ENCODE measurements at places on chromosomes 3 and 15.
A peak's percentile ranks its signal among the peaks of the same experiment; 100 is the strongest.

DNA sequence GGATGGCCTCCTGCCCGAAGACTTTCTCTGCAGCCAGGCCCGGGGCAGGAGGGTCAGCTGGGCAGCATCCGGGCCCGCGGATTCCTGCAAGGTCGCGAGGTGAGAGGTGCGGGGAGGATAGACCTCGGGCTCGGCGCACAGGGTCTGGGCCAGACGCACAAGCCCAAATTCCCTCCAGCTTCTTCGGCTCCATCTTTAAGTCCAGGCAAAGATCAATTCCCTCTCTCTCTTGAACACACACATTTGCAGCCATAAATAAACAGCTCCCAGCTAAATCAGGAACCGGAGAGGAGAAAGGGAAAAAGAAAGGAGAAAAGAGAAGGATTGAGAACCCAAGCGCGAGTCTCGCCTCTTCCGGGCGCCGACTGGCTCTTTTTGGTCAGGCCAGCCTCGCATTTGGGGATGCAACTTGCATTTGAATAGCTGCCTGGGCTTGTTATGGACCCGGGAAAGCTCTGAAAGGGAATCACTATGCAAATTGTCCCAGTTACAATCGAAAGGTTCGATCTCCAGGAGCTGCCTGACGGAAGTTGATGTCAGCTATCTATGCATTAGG, 14.5 kb upstream of the ONECUT1 start:
- DNase-seq: no peak

GRCh38 chr3:144127014-144127413, 155.4 kb downstream of the DIPK2A start:
- DNase-seq: no peak

DNA sequence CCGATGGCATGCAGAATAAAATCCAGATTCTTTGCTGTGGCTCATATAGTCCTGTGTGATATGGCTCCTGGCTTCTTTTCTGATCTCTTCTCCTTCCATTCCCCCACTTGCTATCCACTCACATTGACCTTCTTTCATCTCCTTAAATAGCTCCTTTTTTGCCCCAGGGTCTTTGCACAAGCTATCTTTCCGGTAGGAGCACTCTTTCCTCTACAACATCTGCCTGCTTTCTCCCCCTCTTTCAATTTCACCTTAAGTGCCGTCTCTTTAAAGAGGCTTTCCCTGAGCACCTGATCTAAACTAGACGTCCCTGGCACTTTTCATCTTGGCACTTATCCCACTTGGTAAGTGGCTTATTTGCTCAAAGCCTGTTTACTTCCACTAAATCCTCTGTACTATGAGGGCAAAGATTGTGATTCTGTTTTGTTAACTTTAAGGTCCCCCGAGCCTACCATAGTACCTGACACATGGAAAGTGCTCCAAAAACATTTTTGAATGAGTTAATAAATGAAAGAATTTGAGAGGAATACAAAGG, 323.3 kb upstream of the TLE3 start:
- no peak for DNase-seq

GRCh38 chr15:74770211-74770903, 11.5 kb upstream of the CSK start:
- no peak for DNase-seq

DNA sequence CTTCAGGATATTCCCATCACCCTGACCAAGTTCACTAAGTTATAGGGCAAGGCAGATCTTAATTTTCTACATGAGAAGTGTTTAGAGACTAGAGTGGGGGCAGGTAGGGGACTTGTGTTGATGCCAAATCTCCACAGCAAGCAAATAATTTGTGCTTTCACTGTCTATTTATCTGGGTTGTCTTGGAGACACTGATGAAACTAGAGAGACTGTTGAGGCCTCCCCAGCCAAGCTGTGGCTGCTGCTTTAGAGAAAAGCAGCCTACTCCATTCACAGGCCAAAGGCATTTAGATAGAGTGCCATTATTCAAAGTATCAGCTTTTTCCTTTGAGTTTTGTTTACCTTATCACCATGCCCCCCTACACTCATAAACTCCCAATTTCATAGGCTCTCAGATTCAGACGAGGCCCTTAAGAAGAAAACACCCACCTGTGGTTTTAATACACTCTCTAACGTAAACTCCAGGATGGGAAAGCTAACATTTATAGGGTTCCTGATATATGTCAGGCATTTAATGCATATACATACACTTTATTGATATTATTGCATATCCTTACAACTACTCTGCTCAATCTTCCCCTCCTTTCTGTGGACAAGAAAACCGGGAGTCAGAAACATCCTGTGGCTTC, 130.4 kb upstream of the FOXB1 start:
- DNase-seq: no peak

DNA sequence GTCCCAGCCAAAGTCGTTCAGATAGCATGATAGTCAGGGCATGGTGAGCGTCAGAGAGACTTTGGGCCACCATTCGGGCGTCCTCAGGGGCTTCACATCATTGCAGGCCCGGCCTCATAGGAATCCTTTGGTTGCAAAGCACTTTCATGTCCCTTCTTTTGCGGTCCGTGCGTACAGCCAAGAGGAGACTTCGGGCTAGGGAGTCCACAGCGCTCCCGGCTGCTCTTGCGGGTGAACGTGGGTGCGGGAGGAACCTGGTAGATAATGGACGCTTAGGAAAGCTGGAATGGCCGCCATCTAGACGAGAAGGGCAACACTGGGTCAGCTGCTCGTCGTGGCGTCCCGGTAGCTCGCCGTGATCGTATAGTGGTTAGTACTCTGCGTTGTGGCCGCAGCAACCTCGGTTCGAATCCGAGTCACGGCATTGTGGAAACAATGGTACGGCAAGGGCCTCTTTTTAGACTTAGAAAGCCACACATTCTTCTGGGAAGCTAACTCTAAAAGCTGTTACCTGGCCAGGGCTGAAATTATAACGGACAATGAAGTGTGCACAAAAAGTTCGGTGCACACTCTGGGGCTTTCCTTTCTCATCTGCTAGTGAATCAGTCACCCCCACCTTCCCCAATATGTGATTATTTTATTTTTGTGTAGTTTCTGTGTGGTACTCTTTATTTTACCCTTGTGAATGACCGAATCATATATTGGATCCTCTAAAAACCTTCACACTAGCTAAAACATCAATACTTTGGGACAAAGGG, 13.2 kb upstream of the SHF start:
- peak; percentile 49 for DNase-seq

DNA sequence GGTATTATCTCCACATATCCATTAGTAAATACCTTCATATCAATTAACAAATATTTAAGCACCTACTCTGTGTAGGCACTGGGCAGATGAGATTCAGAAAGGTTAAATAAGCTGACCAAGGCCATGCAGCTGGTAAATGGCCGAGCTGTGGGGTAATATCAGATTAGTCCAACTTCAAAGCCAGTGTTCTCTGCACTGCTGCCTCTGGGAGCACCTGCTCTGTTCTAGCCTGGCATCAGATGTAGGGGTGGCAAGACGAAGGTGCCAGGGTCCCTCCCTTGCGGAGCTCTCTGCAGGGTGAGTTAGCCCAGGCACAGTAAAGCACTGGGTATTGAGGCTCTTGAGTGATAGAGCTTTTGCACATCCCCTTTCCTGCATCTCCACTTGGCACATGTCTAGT, 5.5 kb downstream of the TATDN2 start:
- DNase-seq: no peak

DNA sequence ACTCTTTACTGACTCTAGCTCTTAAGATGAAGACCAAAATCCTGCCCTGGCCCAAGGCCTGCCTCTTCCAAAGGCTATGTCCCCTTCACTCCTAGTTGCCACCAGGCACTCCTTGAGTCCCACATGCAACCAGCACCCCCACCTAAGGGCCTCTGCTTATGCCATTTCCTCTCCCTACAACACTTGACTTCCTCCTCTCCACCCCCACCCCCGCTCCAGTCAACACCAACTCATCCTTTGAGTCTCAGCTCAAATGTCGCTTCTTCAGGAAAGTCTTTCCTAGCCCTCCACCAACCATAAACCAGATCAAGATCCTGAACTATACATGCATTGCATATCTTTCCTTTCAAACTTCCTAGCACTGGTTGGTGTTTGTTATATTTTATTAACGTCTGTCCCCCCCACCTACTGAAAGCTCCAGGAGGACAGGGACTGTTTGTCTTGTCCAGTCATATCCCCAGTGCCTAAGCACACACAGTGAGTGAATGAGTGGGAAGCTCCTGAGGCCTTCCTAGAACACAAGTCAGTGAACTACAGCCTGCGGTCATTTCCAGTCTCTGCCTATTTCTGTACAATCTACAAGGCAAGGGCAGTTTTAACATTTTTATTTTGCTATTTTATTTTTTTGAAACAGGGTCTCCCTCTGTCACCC, 7.3 kb downstream of the TBC1D2B start:
- peak; percentile 50 for DNase-seq

GRCh38 chr3:185943760-185944106, 5.9 kb upstream of the TRA2B start:
- DNase-seq: no peak

GRCh38 chr3:66949898-66950297, 48.2 kb upstream of the KBTBD8 start:
- no peak for DNase-seq

- no peak for DNase-seq
Observed at GRCh38 chr15:45134682-45135604, 5.1 kb downstream of the DUOX1 start.

- DNase-seq: no peak
Observed at GRCh38 chr15:73389971-73390544, 21.3 kb upstream of the HCN4 start.

DNA sequence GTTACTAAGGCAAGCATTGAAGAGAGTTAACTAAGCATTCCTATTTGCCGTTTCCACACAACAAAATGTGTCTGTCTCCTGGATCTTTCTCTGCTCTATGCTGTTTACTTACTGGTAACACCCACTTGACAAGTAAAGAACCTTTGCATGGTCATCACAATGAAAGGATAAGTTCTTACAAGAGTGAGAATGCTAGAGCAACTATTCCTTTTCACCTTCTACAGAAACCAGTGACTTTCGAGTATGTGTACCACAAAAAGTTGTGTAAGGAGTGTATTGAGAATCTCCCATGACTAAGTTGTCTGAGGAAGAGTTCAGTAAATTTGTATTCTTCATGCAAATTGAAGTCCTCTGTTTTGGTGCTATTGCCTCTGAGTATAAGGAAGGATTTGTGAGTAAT, 10.8 kb downstream of the TIPARP start:
- DNase-seq: peak; percentile 23

GRCh38 chr3:151878465-151878864, 5.0 kb downstream of the SUCNR1 start:
- DNase-seq: no peak

GRCh38 chr3:21390856-21391255, 360.2 kb downstream of the ZNF385D start:
- DNase-seq: no peak

- no peak for DNase-seq
Observed at GRCh38 chr3:104521606-104522336, 844.9 kb upstream of the ALCAM start.

GRCh38 chr15:78374436-78375393, 34.6 kb downstream of the CRABP1 start:
- peak; percentile 49 for DNase-seq

DNA sequence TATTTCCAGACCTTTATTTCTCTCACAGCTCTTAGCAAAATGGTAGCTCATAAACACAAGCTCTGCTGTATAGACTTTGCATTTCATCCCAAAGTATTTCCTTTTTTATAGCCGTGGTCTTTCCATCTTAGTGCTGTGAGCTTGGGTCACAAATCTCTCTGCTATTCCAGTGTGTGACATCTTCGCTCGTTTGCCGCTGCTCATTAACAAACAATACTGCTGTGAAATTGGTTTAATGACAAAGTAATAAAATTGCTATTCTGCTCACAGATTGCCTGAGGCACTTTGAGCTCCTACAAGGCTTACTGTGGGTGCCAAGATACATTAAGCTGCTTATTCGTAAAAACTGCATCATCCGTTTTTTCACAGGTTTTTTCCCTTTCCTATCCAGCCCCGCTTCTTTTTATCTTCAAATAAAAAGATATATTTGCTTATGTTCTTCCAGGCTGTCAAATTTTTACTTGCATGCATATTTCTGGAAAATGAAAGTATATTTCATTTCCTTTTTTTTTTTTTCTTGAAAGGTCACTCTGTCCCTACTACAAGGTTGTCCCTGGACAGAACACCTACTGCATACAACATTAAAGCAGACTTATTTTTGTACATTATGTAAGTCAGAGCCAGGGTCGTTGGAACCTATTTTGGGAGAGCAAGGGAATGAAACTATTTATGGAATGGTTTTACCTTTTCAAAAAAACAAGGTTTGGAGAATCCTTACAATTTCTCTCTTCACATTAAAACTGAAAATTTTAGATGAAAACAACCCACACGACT, 174.5 kb downstream of the MEIS2 start:
- no peak for DNase-seq

- DNase-seq: no peak
Observed at GRCh38 chr15:36525430-36525829, 54.0 kb upstream of the CDIN1 start.

- no peak for DNase-seq
Observed at GRCh38 chr3:64345371-64345770, 120.1 kb upstream of the PRICKLE2 start.

DNA sequence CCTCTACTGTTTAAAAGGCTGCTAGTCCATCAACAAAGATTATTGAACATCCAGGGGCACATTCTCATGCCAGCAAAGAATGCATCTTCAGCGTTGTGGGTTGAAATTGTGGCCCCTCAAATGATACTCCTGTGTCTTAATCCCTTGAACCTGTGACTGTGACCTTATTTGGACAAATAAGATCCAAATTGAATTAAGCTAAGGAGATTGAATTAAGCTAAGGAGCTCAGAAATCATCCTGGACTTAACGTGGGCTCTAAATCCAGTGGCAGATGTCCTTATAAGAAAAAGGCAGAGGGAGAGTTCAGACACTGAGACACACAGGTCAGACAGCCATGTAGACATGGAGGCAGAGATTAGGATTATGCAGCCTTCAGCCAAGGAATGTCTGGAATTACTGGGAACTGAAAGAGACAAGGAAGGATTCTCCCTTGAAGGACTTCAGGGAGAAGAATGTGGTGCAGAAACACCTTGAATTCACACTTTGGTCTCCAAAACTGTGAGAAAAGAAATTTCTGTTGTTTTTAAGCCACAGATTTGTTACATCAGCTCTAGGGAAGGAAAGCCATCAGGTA, 57.3 kb upstream of the SLC24A5 start:
- no peak for DNase-seq

GRCh38 chr15:94877833-94878232, 646.5 kb downstream of the MCTP2 start:
- no peak for DNase-seq

GRCh38 chr3:134251731-134252391, 1.2 kb upstream of the RYK start:
- DNase-seq: no peak

- no peak for DNase-seq
Observed at GRCh38 chr15:66674756-66675155, 27.3 kb upstream of the SMAD6 start.

- no peak for DNase-seq
Observed at GRCh38 chr15:60116456-60117089, 112.5 kb downstream of the FOXB1 start.

GRCh38 chr15:74319596-74320351, 47.7 kb downstream of the CYP11A1 start:
- DNase-seq: no peak

GRCh38 chr3:150147776-150148175, 177.1 kb upstream of the PFN2 start:
- DNase-seq: no peak

GRCh38 chr15:37698679-37699078, 235.8 kb upstream of the TMCO5A start:
- no peak for DNase-seq
